M059J (cell line): ENCODE measurements at places on chromosomes 16 and 17. TPM values are rescaled to one million over a fixed set of nuclear protein-coding genes. Genes with fewer than 3 reads are reported as not detected.

DNA sequence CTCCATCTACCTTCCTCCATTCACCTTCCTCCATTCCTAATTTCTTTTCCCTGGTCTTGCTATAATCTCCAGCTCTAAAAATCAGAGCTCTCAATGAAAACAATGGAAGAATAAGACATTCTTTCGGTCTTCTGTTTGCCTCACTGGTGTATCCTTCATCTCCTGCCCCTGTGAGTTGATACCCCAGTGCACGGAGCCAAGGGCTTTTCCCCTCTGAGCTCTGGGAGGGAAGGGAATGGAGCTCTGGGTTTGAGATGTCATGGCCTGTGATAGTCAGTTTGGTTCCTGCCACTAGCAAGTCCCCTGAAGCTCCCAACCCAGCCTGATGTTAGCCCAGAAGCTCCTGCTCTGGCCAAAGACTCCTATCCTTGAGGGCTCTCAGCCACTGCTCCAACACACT lies 36.6 kb upstream of the DNAH9 start:
- DNase-seq = no peak

GRCh38 chr16:17245776-17246175 lies 225.0 kb downstream of the XYLT1 start:
- no peak for DNase-seq

- no peak for DNase-seq
Observed at GRCh38 chr16:78796221-78796866, 696.9 kb downstream of the WWOX start.

- peak; percentile 54 for DNase-seq
Observed at GRCh38 chr16:12362482-12363458, 386.2 kb downstream of the SNX29 start.

DNA sequence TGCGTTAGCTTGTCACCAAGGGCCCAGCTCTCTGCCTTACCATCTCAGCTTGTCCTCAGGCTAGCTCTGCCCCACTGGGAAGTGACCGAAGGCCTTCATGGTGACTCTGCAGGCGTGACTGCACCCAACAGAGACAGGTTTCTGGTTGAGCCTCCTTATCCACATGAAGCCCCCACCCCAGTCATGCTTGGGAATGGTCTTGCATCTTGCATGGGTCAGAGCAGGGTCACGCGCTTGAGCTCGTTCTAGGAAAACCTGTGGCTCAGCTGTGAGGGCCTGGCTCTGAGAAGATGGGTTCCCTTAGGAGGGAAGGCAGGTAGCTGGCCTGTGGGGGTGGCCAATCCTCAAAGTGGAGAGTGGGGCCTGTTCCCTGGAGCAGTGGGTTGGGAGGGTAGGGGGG lies 122.8 kb downstream of the BANP start:
- DNase-seq = no peak

DNA sequence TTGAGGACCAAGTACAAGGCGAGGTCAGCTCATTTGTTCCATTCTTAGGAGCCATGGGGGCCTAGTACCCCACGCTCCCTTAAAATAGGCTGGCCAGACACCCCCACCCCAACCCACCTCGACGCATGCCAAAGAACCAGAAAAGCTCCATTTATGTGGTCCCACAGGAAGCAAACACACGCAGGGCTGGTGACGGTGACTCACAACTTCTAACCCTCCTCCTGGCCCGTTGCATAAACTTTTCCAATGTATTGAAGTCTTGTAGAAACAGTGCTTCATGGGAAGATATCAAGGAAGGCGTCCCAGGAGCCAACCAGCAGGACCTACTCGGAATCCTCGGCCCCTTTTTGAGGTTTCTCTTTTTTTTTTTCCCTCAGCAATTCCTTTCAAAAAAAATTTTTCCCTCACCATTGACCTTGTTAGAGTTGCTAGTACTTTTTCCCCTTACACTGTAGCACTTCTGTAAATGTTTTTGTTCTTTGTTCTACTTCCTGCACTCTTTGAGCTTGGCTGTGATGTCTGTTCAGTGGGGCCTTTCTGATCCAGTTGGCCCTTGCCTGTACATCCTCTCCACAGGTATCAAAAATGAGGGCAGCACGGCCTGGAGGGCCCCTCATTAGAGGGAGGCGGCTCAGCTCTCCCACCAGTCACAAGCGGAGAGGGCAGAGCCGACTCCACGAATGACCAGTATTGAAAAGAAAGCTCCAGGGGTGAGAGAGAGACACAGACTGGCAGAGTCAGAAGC lies 208.3 kb downstream of the RGS9 start:
- DNase-seq = peak; percentile 76

DNA sequence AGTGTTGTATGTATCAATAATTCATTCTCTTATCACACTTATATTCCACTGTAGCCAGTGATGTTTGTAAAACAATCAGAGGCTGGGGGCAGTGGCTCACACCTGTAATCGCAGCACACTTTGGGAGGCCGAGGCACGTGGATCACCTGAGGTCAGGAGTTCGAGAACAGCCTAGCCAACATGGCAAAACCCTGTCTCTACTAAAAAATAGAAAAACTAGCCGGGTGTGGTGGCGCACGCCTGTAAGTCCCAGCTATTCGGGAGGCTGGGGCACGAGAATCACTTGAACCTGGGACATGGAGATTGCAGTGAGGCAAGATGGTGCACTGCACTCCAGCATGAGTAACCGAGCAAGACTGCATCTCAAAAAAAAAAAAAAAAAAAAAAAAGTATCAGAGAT lies 217.0 kb downstream of the CPPED1 start:
- DNase-seq = no peak

DNA sequence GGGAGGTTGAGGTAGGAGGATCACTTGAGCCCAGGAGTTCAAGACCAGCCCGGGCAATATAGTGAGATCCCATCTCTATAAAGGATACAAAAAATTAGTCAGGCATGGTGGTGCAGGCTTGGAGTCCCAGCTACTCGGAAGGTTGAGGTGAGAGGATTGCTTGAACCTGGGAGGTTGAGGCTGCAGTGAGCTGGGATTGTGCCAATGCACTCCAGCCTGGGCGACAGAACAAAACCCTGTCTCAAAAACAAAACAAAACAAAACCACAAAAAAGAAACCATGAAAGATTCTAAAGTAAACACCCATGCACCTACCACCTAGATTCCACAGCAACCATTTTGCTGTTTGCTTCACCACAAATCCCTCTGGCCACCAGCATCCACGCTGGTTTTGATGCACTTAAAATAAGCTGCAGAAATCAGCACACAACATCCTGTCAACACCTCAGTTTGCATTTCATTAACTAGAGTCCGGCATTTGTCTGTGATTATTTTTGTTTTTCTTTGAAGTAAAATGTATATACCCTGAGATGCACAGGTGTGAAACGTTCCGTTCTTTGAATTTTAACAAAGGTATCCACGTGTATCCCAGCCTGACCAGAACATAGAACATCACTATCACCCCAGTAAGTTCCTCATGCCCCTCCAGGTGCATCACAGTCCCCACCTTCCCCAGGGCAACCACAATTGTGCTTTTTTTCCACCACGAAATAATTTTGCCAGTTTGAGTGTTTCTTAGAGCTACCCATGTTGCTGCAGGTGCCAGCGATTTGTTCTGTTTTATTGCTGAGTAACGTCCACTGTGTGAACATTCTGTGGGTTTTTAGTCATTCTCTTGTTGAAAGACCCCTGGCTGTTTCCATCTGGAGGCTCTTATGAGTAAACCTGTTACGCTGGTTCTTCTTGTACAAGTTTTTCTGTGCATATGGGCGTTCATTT lies 191.5 kb downstream of the SEC14L1 start:
- DNase-seq = peak; percentile 88

GRCh38 chr17:385836-386140 lies 33.2 kb upstream of the RPH3AL start:
- DNase-seq = no peak

- no peak for DNase-seq
Observed at GRCh38 chr17:75922963-75923874, 17.6 kb downstream of the FBF1 start.

DNA sequence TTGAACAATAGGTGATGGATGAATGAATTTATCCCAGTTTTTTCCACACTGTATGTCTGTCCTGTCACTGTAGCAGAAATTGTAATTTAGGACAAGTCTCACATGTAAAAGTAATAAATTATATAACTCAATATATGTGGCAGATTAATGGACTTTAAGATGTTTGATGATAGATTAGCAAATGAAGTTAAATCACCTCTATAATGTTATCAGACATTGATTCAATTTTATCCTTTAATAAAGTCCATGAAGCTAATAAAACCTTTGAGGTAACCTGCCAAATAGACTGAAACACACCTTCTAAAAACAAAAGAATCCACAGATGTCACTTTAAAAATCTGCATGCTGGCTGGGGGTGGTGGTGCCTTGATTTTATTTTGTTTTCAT lies 83.3 kb upstream of the CORO6 start:
- no peak for DNase-seq

DNA sequence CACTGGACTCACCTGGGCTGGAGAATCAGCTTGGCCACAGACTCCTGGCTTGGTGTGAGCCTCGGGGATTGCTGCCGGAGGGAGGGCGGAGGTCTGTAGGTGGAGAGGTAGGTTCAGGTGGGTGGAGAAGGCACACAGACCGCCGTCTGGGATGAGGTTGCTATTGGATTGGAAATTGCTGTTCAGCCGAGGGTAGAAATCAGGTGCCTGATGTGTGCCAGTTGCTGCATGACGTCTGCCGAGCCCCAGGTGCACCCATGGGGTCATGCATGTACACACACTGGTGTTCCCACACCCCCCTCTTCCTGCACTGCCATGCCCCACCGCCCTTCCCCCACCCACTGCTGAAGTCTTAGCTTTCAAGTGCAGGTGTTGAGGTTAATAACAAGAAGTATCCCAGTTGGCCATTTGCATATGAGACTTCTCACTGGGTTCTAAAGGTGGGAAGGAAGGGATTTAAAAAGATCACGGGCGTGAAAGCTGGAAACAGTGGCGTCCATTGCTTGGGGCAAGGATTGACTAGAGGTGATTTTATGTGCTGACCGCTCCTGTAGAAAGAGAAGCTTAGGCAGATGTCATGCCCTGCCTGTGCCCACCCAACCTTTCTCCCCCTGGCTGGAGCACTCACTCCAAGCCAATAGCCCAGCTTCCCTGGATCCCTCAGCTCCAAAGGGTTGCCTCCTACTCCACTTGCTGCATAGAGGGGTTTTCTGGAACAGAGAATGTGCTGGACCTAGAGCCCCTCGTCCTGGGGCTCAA lies 193.6 kb downstream of the CCDC182 start:
- no peak for DNase-seq

GRCh38 chr17:81234940-81235821 lies 3.7 kb downstream of the TEPSIN start:
- DNase-seq = no peak

DNA sequence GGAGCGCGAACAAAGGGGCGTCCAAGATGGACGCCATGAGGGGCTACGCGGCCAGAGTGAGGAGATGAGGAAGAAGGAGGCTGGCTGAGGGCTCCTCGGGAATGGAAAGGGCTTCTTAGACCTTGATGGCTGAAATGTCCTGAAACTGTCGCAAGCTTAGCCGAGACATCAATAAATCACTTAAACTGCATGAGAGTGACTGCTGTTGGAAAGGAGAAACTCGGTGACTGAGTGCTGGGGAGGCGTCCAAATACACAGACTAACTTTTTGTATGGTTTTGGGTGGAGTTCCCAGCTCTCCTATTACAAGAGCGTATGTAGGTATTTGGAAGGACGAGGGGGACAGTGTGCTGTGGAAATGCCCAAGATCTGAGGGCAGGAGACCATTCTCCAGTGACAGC lies 1.4 kb upstream of the GEMIN4 start:
- DNase-seq = no peak

GRCh38 chr17:47223007-47223406 lies 13.9 kb downstream of the MYL4 start:
- peak; percentile 48 for DNase-seq

DNA sequence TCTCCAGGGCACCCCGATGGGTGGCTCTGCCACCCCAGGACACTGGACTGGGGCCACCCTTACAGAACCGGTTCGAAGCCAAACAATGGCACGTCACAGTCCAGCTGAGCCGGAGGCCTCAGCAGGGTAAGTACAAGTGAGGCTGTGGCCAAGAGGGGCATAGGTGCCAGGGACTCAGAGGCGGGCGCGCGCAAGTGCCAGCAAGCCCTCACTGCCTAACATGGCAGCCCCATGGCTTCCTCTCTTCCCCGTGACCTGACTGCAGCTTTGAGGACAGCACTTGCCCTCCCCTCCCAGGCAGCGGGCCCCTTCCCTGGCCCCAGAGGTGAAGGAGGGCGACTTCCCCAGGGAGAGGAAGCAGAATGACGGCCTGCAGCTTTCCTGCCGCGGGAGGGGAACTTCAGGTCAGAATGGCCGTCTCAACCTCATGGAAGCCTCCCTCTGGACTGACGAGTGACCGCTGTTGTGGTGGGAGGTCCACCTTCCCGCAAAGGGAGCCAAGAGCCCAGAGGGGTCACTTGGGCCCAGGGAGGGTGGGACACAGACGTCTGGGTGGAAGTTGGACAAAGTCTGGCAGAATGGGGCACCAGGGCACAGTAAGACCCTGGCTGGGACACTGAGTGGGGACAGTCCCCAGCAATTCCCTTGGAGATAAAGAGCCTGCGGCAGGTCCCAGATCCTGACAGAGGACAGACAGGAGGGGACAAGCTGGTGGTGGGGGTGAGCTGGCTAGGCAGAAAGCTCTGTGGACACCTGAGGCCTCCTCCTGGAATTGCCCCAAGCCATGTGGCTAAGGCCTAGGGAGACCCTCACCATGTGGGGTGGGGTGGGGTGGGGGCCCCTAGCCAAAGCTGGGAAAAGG lies 52.1 kb upstream of the TOB1 start:
- DNase-seq = no peak

GRCh38 chr16:64363039-64363438 lies 758.8 kb downstream of the CDH11 start:
- DNase-seq = no peak

DNA sequence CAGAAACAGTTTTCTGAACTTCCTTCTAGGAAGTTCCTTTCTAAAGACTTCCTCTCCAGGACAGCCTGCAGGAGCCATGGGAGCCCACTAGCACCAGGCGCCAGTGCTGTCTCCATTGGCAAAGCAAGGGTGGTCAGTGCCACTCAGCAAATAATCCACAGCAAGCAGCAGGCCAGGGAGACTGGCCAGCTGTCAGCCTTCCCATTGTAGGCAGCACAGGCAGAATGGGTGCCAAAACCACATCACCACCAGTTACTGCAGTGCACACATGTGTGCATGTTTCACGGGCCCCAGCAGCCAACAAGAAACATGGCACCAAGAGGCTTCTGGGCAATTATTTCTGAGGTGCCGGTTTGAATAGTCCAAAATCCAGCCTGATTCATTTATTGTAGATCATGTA lies 26.7 kb downstream of the DNASE1 start:
- no peak for DNase-seq

Gene HOXB1
- total RNA-seq = not detected in 2 replicates

Gene ITGA2B
- total RNA-seq = 0.07 and 0.25 TPM in 2 replicates

Gene SLC52A1
- total RNA-seq = 0.32 TPM in 1 of 2 replicates, not detected in the other

Gene SNAI3
- not detected in 2 replicates for total RNA-seq

Gene KRTAP4-11
- not detected in 2 replicates for total RNA-seq

Gene PLEKHH3
- 14.9 and 17.8 TPM in 2 replicates for total RNA-seq

Gene CA7
- not detected in 2 replicates for total RNA-seq

Gene TVP23C
- total RNA-seq = 12.4 and 13.2 TPM in 2 replicates

Gene DRC3
- 0.12 and 0.69 TPM in 2 replicates for total RNA-seq

Gene ITGB3
- 0.94 and 3.1 TPM in 2 replicates for total RNA-seq
